COLO829 (cell line): ENCODE measurements at places on chromosomes 13 and 19.

- DNase-seq: peak; percentile 39
Measured at GRCh38 chr13:31011193-31011860, 78.9 kb downstream of the TEX26 start.

DNA sequence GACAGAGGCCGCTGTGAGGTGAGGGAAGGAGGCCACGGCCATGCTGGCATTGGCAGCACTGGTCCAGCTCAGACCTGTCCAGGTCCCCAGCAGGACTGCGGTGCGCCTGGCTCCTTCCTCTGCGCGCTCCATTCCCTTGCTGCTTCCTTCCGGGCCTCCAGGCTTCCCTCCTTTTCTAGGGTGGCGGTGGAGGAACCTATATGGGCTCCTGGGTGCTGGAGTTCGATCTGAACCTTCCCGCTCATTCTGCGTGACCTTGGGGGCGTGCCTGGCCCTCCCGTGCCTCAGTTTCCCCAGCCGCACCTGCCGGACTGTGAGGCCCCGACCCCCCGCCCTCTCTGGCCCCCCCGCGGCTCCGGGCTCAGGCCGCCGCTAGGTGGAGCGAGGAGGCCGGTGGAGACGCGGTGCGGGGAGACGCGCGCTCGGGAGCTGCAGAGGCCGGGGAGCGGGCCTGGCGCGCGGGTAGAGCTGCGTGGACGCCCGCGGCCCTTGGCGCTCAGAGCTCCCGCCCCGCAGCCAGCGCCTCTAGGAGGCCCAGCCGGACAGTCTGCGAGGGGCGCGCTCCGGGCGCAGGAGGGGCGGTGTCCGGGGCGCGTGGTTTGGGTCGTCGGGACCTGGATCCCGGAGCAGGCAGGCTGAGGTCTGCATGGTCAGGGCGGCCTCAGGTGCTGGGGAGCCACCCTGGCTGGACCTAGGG is 29.9 kb downstream of the EFNA2 start:
- no peak for DNase-seq

- peak; percentile 50 for DNase-seq
Measured at GRCh38 chr13:27406178-27406939, 18.1 kb upstream of the GTF3A start.

DNA sequence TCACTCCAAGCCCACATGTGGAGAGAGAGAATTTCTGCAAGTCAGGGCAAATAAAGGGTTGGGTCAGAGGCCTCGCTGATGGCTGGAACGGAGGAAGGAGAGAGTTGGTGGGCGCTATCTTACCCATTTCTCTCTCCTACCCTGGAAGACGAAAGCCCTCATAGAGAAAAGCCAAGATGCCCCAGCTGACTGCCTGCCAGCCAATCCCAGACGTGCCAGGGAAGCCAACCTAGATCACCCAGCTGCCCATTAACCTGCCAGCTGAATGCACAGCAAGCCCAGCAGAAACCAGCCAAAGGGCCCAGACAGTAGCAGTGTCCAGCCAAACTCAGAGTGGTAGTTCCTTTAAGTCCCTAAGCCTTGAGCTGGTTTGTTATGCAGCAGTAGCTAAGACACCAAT is 167.0 kb upstream of the ZNF507 start:
- DNase-seq: no peak

- no peak for DNase-seq
Measured at GRCh38 chr13:114110091-114110829, 22.2 kb downstream of the RASA3 start.

DNA sequence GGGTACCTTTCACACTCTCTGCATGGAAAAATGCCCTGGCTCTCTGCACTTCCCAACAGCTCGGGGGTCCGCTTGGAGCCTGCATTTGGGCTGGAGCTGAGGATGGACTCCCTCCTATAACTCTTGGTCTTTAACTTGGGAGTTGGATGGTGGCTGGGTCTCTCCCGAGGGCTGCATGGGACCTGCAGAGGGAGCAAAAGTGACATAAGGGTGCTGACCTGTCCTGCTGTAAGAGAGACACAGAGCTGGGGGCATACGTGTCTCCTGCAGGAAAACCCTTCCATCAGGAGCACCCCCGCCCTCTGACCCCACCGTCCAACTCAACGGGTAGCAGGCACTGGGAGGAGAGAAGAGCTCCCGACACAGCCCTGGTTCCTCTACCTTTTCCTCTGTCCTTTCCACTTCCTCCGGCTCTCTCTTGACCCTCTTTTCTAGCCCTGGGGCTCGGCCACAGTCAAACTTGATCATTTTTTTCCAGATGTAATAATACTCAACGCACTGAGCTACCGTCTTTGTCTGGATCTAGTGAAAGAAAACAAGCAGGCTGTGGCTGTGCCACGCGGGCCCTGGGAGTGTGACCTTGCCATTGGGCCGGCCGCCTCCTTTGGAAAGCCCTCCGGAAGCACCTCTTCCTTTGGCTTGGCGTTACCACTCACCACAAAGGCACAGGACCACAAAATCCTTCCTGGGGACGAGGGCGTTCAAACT is 6.8 kb upstream of the NAPA start:
- no peak for DNase-seq

DNA sequence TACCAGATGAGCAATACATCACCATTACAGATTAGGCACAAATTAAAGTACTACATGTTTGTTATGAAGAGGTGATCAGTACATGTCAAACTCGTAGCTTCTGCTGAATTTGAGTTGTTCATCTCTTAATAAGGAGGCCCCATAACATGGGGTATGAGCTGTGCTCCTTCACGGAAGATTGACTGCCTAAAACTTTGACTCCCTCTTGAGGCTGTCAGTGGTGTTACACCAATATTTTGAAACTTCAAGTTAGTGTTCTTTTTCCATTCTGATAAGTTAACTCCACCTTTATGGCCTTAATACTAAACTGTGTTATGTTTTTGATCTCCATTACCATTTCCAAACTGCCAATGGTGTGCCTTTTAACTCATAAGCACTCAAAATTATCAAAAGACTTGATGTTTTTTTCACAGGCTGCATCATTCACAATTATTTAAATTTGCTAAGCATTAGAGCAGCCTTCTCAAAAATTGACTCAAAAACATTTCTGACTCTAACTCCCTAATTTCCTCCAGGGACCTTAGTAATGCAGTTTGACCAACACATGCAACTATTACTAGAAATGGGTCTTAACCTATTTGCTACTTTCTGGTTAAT is 1591.5 kb downstream of the PCDH9 start:
- peak; percentile 42 for DNase-seq

DNA sequence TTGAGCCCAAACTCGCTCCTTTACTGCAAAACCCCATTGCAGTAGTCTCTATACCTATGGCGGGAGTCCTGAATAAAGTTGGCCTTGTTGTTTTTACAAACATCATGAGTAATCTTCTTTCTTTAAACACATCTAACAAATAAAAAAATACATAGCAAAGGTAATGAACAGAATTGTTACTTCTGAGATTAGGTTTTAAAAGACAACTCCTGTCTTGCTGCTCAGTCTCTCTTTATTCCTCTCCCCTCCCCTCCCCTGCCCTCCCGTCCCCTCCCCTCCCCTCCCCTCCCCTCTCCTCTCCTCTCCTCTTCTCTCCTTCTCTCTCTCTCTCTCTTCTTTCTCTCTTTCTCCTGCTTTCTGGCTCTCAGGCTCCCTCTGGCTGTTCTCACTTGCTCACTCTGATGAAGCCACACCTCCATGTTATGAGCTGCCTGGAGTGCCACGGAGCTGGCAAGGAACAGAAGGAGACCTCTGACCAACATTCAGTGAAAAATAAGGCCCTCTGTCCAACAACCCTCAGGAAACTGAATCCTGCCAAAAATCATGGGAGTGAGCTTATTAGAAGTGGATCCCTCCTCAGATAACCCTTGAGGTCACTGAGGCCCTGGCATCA is 300.7 kb upstream of the MIR17HG start:
- DNase-seq: no peak

GRCh38 chr13:60887711-60888110 is 490.7 kb downstream of the TDRD3 start:
- no peak for DNase-seq

DNA sequence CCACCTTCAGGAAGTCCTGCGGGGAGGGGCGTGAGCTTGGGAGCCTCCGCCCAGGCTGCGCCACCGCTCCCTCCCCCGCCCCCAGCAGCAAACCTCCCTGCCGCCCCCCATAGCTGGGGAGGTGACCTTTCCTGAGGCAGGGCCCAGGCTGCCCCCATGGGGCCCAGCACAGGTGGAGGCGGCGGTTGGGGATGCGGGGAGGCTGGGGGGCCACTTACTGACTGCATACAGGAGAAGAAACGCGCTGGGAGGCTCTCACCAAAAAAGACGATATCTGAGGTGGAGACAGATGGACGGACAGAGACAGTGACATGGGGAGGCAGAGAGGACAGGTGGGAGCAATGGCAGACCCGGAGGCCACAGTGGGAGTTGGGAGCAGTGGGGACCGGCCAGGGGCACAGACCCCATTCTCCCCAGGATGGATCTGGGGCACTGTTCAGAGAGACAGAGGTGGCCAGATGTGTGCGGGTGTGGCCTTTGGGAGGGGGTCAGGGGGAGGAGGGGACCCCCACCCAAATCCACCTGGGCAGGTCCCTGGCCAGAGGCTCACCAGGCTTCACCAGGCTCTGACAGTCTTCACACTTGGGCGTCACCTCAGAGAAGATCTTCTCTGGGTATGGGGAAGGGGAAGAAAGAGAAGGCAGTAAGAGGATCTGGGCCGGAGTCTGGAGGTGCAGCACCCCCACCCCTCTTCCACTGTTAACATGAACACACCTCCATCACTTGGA is 3.0 kb upstream of the RINL start:
- no peak for DNase-seq

- DNase-seq: no peak
Measured at GRCh38 chr19:32318884-32319520, 26.4 kb upstream of the ZNF507 start.

GRCh38 chr19:48844472-48844871 is 8.2 kb upstream of the HSD17B14 start:
- DNase-seq: no peak

DNA sequence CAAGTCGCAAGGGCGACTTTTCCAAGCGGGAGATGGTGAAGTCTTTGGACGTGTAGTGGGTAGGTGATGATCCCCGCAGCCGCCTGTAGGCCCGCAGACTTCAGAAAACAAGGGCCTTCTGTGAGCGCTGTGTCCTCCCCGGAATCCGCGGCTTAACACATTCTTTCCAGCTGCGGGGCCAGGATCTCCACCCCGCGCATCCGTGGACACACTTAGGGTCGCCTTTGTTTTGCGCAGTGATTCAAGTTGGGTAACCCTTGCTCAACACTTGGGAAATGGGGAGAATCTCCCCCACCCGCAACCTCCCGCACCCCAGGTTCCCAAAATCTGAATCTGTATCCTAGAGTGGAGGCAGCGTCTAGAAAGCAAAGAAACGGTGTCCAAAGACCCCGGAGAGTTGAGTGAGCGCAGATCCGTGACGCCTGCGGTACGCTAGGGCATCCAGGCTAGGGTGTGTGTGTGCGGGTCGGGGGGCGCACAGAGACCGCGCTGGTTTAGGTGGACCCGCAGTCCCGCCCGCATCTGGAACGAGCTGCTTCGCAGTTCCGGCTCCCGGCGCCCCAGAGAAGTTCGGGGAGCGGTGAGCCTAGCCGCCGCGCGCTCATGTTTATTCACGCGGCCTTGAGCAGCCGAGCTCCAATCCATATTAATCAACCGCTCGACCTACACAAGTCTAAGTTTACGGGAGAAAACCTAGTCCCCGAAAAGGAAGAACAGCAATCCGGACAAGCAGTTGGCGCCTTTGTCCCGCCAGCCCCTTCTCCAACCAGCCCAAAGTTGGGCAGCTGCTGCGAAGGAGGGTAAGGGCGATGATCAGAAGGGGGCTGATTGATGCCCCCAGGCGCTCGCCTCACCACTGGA is 9.9 kb downstream of the SOX21 start:
- no peak for DNase-seq

DNA sequence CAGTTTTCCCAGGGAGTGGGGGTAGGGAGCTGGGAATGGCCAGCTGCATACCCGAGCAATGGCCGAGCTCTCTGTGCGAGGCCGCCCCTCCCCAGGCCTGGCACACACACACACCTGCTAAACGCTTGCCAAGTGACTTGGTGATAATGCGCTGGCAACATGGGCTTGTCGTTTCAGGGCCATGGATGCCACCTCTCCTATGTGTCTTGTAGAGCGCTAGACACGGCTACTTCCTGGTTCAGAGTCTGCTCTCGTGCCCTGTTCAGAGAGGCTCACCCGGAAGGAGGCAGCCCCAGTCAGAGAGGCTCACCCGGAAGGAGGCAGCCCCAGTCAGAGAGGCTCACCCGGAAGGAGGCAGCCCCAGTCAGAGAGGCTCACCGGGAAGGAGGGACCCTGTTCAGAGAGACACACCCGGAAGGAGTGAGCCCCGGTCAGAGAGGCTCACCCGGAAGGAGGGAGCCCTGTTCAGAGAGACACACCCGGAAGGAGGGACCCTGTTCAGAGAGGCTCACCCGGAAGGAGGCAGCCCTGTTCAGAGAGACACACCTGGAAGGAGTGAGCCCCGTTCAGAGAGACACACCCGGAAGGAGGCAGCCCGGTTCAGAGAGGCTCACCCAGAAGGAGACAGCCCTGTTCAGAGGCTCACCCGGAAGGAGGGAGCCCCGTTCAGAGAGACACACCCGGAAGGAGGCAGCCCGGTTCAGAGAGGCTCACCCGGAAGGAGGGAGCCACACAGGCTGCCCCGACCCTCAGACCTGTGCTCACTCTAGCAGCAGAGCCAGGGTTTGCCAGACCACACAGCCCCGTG is 4.2 kb downstream of the ADPRHL1 start:
- no peak for DNase-seq
